ENCODE measurements at places on chromosomes 12 and 14. TPM values are rescaled to one million over a fixed set of nuclear protein-coding genes. Genes with fewer than 3 reads are reported as not detected.
A peak's percentile ranks its signal among the peaks of the same experiment; 100 is the strongest.

GRCh38 chr12:132075714-132076553 is 68.2 kb downstream of the DDX51 start:
- no peak for DNase-seq

P2RX2 gene
- total RNA-seq: not detected

DNA sequence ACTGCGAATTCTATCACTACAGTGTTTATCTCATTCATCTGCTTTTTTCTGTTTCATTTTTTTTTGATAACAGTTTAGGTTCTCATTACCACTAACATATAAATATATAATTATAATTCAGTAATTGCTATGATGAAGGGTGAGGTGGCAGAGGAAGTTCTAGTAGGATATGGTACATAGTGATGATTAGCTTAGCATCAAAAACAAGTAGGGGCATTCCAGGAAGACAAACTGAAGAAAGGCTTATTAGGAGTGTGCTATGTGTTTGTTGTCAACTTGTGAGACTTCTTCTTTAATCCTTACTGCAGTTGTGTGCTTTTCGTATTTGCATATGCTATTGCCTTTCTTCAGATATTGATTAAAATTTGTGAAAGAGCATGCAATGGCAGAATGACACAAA is 20.6 kb downstream of the FUT8 start:
- no peak for DNase-seq

ADCY6 gene
- 130 TPM for total RNA-seq

- peak; percentile 29 for DNase-seq
Measured at GRCh38 chr12:68587448-68587873, 23.2 kb upstream of the RAP1B start.

DNA sequence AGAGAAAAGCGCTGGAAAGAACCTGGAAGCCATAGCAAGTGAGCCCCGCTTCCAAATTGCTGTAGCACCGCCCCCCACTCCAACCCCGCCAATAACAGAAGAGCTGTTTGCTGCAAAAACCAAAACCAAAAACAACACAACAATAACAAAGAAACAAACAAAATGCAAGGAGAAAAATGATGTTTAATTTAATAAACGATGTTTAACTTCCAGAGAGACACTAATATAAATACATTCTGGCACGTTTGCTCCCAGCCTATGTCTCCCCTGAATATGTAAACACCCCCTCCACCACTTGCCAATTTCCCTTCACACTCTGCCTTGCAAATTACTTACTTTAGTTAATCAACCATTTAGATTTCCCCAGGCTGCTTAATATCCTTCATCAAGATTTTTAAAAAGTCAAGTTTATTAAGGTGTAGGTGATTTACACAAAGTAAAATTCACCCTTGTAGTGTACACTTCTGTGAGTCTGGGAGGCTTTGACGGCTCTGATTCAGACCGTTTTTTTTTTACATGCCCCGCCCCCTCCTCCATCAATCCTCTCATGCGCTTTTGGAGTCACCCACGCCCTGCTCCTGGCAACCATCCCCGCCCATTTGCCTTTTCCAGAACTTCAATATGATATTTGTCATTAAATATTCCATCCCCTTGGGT is 482 bp upstream of the IFI27L2 start:
- DNase-seq: peak; percentile 84

GRCh38 chr12:91877456-91878235 is 268.0 kb downstream of the BTG1 start:
- peak; percentile 63 for DNase-seq

BCL2L14 gene
- total RNA-seq: 17.7 TPM

GRCh38 chr12:109387425-109388166 is 39.9 kb downstream of the MYO1H start:
- DNase-seq: peak; percentile 54

- DNase-seq: no peak
Measured at GRCh38 chr14:102873131-102873530, 49.3 kb upstream of the AMN start.

- DNase-seq: no peak
Measured at GRCh38 chr12:13437541-13437940, 241.0 kb downstream of the EMP1 start.

DNA sequence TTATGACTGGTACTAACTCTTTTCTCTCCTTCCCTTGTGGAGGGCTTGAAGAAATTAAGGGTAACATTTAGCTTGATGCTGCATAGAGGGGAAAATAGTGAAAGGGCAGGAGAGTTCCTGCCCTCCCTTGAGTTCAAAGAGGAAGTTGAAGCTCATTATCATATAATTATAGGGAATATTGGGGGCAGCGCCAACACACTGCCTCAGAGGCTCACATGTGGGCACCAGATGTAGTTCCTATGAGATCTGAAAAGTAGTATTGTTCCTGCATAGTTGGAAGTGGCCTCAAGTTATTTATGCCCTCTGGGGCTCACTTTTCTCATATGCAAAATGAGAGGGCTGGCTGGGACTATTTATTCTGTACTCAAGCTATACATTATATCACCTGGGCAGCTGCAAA is 33.0 kb upstream of the FGF23 start:
- no peak for DNase-seq

GRCh38 chr12:109618082-109618481 is 44.5 kb downstream of the MVK start:
- DNase-seq: no peak

SLC17A8 gene
- 16.8 TPM for total RNA-seq

WNT5B gene
- total RNA-seq: 22.3 TPM

DNA sequence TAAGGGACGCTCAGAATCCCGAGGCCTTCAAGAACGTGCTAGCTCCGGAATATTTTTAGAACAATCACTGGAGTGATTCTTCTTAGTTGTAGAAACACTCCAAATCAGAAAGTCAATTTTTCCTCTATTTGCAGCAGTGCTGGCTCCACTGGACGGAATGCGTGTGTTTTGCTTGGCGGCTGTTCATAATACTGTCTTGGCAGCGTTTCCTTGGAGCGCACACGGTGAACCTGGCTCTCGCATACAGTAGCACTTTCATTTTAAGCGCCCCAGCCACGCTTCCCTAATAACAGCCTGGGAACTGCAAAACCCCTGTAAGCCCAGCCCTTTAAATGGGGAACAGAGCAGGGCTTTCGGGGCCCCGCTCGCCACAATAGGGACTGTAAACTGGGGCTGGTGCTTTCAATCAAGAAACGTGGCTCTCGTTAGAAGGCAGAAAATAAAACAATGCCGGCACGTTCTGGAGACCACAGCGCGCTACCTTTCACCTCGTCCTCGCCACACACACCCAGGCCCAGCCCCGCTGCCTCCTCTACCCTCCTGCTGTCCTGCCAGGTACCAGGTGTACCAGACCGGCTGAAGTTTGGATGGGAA is 79.9 kb downstream of the BCL11B start:
- DNase-seq: peak; percentile 71

PPP1R36 gene
- 4.1 TPM for total RNA-seq

DTX1 gene
- 0.43 TPM for total RNA-seq

- DNase-seq: no peak
Measured at GRCh38 chr12:70042675-70043074, 200.6 kb upstream of the CNOT2 start.

CD9 gene
- 154 TPM for total RNA-seq

DNA sequence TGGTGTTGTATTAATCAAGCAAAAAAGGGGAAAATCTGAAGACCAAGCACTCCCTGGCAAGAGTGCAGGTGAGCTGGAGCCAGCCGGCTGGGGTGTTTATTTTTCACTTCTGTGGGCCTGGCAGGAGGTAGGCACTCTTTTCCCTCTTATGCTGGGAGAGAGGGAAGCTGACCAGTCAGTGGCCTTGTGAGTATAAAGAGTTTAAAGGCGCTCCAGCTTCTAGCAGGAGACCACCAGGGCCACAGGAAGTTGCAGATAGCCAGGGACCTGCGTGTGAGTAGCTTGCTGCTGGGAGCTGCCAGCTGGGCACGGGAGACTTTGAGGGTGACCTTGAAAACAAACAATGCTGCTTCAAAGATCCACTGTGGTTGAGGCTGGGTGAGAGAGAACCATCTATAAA is 217.4 kb upstream of the PWP1 start:
- DNase-seq: no peak

SLC39A9 gene
- total RNA-seq: 44.2 TPM

- DNase-seq: no peak
Measured at GRCh38 chr14:99397698-99398097, 83.0 kb downstream of the SETD3 start.

DNA sequence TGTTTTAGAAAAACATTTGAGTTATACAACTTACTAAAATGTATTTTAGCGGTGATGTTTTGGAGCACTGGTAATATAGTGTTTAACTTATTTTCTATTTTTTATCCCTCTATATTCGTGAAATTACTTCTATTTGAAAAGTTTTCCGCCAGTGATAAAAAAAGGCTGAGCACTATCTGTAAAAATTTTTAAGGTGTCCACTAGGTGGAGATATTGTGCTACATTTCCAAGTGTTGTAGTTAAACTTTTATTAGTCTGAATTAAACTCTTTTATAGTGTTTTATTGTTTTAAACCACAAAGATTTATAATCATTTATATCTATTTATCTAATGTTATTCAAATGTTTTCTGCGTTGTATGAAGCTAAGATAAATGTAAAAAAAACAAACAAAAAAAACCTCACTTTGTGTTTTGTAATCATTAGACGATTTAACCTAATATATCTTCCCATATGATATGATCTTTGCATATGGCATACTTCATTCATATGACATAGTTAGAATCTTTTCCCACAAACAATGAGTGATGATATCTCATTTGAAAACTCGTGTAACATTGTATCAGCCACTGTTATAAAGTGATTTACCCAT is 11.8 kb downstream of the ALG10B start:
- DNase-seq: no peak

GRCh38 chr12:89343127-89343526 is 9.2 kb downstream of the DUSP6 start:
- peak; percentile 22 for DNase-seq

- DNase-seq: no peak
Measured at GRCh38 chr14:104548802-104549535, 30.6 kb upstream of the C14orf180 start.

HOXC12 gene
- not detected for total RNA-seq

- peak; percentile 48 for DNase-seq
Measured at GRCh38 chr12:49279706-49280159, 14.9 kb downstream of the TUBA1C start.

DNA sequence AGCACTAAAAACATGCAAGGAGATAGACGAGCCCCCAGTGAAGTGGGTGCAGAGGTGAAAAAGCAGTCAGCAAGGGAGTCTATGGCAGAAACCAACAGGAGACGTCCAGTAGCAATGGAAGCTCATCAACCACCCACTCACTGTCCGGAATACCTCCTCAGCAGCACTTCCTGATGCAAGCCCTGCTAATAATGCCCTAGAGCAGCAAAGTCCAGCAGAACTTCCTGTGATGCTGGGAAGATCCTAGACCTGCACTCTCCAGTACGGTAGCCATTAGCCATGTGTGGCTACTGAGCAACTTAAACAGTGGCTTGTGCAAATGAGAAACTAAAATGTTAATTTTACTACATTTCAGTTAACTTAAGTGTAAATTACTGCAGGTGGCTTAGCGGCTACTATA is 11.0 kb downstream of the SERPINA9 start:
- DNase-seq: no peak

- no peak for DNase-seq
Measured at GRCh38 chr12:105348561-105348960, 18.1 kb downstream of the C12orf75 start.

DNA sequence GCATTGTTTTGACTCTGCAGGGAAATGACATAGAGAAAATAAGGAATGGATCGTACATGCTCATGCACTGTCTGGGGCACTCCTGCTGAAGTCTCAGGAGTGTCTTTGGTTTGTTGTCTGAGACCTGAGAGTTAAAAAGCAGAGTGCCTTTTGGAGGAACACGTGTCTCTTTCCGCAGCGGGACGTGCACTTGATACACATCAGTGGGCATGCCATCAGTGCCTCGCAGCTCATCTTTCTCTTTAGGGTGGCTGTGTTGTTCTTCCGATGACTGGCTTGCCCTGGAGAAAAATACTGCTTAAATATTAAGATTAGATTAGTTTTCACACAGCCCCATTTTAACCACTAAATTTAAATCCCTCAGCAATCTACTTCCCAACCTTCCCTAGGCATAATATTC is 835.9 kb downstream of the DIO2 start:
- no peak for DNase-seq

GON7 gene
- total RNA-seq: 3.2 TPM

DNA sequence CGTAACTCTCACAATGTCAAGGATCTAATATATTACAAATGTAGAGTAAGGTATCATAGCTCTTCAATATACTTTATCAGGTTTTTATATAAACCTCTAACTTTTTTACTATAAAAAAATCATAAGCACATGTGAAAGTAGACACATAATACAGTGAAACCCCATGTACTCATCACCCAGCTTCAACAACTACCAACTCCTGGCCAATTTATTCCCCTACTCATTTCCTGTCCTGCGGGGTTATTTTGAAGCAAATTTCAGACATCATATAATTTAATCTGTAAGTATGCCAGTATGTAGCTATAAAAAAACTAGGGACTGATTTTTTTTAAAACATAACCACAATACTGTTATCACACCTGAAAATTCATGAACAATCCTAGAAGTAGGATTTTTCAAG is 47.7 kb downstream of the NOPCHAP1 start:
- no peak for DNase-seq

DNA sequence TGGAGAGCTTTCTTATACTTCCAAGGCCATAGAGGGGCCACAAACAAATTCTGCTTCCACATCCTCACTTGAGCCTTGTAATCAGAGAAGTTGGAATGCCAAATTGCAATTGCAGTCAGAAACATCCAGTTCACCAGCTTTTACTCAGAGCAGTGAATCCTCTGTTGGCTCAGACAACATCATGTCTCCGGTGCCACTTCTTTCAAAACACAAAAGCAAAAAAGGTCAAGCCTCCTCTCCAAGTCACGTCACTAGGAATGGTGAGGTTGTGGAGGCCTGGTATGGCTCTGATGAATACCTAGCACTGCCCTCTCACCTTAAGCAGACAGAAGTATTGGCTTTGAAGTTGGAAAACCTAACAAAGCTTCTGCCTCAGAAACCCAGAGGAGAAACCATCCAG is 217.1 kb downstream of the AKAP6 start:
- no peak for DNase-seq

- no peak for DNase-seq
Measured at GRCh38 chr12:79929065-79929464, 5.8 kb downstream of the PPP1R12A start.

GRCh38 chr12:47935184-47935583 is 28.2 kb upstream of the TMEM106C start:
- DNase-seq: peak; percentile 82

DNA sequence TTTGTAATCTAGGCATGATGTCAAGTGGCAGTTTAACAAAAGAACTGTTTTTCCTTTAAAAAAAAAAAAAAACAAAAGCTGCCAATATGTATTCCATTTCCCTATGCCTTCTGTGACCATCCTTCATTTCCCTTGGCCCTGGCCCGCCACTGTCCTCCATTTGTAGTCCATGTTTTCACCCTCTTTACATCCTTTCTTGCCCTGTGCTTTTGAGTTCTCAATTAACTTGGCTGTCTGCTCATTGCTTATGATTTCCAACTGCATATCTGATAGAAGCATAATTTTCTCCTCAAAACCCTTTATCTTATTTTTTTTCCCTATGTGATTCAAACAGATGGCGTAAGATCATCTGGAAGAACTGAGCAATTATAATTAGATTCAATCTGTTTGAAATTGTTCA is 297.5 kb downstream of the NAV3 start:
- DNase-seq: no peak

GLIPR1L1 gene
- not detected for total RNA-seq
